SHP77 (cell line): ENCODE measurements at places on chromosomes 4 and X.

DNA sequence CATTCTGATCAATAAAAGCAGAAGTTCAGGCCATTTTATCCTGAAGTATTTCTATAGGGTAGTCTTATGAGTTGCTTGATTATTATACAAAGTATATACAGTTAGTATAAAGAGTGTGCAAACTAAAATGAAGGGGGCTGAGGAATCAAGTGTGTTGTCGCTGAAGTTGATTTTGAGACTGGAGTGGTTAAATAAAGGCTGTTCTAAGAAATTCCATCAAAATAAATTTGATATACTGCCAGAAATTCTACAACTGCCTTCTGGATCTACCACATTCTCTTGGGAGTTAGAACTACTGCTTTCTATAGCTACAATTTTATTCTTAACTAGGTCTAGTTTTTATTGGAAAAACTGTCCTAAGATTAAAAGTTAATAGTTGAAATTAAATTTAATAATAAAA is 12.4 kb downstream of the EDNRA start:
- no peak for DNase-seq

DNA sequence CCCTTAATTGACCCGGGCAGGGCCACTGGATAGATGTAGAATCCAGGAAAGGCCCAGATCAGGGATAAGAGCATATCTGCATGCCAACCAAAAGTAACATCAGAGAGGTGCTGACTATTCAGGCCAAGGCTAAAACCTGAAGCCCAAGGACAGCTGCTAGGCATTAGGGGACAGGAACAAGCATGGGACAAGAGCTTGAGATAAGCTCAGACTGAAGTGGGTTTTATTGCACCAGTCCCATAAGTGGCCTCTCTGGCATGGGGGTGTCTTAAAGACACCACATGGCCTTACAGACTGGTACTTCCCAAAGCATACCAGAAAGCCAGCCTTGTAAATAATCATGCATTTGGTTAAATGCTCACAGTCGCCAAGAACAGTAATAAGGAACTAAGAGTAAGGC is 376.1 kb downstream of the FBXW7 start:
- DNase-seq, result no peak

GRCh38 chr4:15132739-15133138 is 130.5 kb downstream of the CPEB2 start:
- DNase-seq, result no peak

DNA sequence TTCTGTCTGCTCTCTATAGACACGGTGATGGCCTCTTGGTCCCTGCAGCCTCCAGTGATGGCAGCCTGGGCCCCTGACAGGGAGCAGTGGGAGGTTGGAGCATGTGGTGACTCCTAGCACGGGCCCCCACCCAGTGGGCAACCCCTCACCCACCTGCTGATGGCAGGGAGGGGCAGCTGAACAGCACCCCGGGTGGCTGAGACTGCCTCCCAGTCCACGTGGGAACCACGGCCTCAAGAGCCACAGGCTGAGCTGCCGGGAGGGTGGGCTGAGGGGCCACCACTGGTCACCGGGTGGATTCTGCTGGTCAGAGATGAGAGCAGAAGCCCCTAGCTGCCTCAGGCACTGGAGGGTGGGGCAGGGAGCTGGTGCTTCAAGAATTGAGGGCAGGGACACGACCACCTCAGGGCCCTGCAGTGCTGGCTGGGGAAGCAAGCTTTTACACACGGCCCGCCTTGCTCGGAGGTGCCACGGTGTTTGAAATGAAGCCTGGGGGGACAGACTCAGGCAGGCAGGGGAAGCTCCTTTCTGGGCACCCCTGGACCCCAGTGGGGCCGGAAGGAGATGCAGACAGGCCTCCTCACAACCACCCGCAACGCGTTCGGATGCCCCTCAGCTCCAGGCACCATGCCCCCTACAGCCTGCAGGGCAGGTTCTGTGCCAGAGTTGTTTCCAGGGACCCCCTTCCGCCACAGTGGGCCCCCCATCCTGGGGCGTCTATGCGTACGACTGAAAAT is 6.3 kb upstream of the HAUS3 start:
- DNase-seq, result no peak

DNA sequence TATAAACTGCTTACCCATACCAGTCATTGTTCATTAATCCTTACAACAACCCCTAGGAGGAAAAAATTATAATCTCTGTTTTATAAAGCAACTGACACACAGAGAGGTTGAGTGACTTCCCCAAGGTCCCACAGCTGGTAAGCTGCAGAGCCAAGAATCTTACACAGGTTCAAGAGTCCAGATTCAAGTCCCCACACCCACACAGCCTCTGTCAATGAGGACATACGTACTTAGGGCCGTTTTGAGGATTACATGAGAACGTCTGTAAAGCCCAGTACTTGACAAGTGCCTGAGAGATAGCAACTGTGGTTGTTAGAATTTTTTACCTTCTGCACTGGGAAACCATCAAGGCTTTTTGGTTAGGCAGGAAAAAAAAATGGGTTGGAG is 556 bp upstream of the SLC25A43 start:
- no peak for DNase-seq

- DNase-seq, result no peak
These were observed 272.9 kb downstream of the FBXO8 start for GRCh38 chr4:174010547-174010946.

DNA sequence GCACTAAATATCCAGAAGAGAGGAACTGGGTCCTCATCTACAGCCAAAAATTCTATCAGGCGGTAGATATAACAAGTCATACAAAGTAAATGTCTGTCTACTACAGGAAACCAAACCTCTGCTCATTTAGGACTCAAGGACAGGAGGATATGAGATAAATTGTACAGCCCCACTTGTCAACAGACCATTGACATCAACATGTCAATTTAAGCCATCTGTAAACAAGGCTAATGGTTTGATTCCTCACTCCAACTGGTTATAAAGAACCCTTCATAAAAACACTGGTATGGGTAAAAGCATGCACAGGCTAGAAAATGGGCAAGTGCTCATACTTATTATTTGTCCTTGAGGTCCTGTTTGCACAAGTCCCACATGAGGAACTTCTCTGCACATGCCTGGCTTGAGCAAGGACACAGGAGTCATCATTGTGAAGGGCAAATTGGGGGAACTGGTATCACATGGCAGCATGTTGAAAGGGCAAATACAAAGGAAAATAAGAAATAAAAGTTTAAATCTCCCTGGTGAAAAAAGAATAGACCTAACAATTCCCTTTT is 13.2 kb downstream of the RTL8B start:
- DNase-seq, result no peak

GRCh38 chrX:27890611-27891010 is 82.8 kb downstream of the MAGEB10 start:
- no peak for DNase-seq
